Vagina (tissue), 2 donors: ENCODE measurements at places on chromosomes 13 and 19.
A peak's percentile ranks its signal among the peaks of the same experiment; 100 is the strongest.

DNA sequence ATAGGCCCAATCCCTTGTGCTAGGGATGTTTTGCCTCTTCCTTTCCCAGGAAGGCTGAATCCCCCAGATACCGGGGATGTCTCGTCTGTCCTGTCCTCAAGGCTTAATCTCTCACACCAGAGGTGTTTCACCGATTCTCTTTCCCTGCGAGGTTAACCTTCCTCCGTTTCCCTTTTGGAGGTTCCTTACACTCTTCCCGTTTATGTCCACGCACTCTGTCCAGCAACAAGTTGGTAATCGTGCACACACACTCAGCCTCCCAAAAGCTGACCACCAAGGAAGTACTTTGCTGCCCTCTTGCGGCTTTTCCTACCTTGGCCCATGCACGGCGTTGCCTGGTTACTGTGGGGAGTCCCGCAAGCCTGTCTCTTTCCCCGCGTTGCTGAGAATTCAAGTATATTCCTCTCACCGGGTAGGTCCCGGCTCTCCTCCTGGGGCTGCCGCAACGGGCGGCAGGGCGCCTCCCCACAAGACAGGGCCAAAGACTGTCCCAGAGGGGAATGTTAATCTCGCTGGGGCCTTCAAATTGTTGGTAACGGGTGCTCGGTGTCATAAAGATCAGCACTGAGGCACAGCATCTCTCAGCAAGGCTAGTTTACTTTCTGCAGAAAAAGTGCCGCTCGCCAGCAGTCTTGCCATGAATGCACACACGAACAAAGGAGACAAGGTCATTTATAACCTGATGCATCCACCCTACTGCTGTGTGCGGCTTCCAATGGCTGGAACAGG lies 36.7 kb upstream of the CD177 start:
- DNase-seq, result no peak

- DNase-seq, result no peak
Measured at GRCh38 chr13:60572003-60572798, 175.2 kb downstream of the TDRD3 start.

- DNase-seq, result no peak
Measured at GRCh38 chr13:98917116-98917515, 60.7 kb downstream of the DOCK9 start.

DNA sequence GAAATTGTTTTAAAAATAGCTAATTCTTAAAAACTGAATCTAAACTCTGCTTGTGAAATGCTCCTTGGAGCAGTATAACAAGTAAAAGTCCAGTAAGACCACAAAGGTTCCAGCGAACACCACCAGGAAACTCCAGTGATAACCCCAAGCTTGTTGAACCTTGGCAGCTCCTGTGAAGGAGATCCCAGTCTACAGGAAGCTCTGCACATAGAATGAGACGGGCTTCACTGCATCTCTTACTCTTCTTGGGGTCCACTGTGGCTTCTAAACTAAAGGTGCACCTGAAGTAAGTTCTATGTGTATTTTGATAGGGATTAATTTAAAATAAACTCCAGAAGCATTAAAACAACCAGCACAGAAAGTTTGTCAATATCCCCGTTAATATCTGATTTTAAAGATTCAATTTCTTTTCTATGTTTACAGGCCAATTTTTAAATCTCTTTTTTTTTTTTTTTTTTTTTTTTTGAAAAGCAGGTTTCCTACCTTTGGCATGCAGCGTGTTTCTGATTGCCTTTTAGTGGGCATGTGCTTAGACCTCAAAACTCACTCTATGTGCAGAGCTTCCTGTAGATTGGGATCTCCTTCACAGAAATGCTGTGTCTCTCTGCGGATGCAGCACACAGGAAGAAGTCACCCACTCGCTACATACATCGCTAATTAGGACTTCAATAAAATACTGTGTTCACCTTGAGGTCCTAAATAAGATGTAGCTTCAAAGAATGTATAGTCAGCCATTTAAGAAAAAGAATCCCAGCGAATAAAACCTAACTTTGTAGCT lies 508.5 kb downstream of the KLF12 start:
- no peak for DNase-seq

- no peak for DNase-seq
Measured at GRCh38 chr19:45887200-45887710, 1.3 kb upstream of the IRF2BP1 start.

DNA sequence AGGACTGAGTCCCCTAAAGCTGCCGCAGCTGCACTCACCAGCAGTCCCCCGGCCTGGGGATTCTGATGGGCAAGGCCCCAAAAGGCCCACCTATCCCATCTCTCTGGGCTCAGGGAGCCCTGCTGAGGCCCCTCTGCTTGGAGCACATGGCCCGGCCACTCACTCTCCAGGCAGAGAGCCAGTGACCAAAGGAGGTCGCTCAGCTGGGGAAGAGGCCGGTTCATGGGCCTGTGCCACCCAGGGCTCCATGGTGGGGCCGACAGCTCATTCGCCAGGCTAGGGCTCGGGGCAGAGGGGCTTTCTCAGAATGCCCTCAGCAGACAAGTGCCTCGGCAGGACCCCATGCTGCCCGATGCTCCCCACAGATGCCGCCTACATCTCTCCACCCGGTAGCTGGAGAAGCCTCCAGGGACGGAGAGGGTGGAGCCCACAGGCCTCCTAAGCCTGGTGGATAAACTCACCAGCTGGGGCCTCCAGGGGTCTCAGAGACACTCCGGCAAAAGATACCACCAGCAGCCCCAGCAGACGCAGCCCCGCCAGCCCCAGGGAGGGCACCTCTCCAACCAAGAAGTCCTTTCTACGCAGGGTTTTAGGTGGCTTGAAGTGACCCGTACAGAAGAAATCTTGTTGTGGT lies 54.4 kb downstream of the MLLT1 start:
- no peak for DNase-seq

GRCh38 chr19:40571005-40571318 lies 5.7 kb upstream of the SHKBP1 start:
- no peak for DNase-seq

DNA sequence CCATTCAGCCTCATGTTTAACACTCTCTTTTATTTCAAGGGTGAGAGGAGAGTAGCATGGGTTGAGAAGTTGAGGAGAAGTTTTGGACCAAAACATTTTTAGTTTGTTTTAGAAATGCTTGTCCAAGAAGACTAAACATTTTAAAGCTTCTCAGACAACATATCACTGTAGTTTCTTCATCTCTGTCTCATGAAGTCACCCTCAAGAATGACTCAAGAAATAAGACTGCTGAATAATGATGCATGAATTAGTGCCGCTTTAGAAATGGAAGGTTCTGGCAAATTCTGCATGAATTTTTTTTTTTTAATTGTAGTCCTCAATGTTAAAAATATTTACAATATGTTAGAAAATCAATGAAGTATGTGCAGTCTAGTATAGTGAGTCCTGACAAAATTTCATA lies 422.7 kb upstream of the ARGLU1 start:
- no peak for DNase-seq

- no peak for DNase-seq
Measured at GRCh38 chr19:38793177-38793576, 4.2 kb downstream of the LGALS7B start.

GRCh38 chr13:71213252-71213821 lies 653.7 kb downstream of the DACH1 start:
- no peak for DNase-seq

- DNase-seq, result no peak
Measured at GRCh38 chr13:65488606-65489005, 1741.5 kb downstream of the PCDH9 start.

GRCh38 chr13:110662777-110663443 lies 43.0 kb downstream of the CARS2 start:
- DNase-seq, result no peak

GRCh38 chr13:48318821-48319511 lies 15.4 kb downstream of the RB1 start:
- no peak for DNase-seq

DNA sequence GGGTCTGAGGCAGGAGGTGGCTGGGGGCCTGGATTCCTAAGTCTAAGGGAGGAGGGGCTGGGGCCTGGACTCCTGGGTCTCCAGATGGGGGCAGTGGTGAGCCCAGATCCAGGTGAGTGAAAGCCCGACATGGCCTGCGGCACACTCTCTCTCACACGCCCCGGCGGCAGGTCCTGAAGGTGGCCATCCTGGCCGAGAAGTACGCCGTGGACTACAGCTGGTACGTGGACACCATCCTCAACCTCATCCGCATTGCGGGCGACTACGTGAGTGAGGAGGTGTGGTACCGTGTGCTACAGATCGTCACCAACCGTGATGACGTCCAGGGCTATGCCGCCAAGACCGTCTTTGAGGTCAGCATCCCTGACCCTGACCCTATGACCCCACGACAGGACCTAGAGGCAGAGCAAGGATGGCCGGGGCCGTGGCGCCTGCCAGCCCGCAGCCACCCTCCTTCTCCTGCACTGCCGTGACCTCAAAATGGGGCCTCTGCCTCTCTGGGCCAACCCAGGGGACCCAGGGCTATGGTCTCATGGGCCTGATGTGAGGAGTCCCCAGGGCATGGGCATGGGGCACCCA lies 13.2 kb downstream of the FUZ start:
- DNase-seq, result no peak

DNA sequence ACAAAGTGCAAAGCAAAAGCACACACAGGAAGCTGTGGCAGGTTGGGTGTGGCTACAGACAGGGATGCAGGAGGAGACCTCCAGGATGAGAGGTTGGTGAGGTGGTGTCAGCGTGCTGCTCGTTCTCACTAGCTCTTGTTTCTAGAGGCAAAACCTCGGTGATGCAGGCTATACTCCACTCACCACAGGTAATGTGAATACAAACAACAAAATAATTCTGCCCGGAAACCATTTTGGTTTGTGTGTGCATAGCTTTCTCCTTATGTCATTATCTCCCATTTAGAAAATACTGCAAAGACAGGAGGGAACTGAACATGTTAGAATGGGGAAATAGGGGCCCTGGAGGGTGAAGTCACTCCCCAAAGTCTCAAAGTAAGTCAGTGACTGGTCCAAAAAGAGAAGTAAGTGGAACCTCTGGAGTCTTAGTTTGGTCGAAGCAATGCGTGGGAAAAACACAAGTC lies 9.4 kb downstream of the LCP1 start:
- DNase-seq, result no peak

GRCh38 chr19:45529420-45529785 lies 22.1 kb downstream of the VASP start:
- DNase-seq, result no peak

GRCh38 chr13:40992678-40993518 lies 26.2 kb downstream of the ELF1 start:
- DNase-seq, result no peak

GRCh38 chr19:35718345-35719041 lies 690 bp downstream of the KMT2B start:
- no peak for DNase-seq

- no peak for DNase-seq
Measured at GRCh38 chr13:29849731-29850212, 645 bp downstream of the UBL3 start.

GRCh38 chr19:14505488-14506239 lies 9.7 kb upstream of the GIPC1 start:
- no peak for DNase-seq

GRCh38 chr13:48585456-48585840 lies 52.6 kb upstream of the RCBTB2 start:
- no peak for DNase-seq

GRCh38 chr19:46018729-46019251 lies 4.1 kb downstream of the PGLYRP1 start:
- DNase-seq, result no peak

DNA sequence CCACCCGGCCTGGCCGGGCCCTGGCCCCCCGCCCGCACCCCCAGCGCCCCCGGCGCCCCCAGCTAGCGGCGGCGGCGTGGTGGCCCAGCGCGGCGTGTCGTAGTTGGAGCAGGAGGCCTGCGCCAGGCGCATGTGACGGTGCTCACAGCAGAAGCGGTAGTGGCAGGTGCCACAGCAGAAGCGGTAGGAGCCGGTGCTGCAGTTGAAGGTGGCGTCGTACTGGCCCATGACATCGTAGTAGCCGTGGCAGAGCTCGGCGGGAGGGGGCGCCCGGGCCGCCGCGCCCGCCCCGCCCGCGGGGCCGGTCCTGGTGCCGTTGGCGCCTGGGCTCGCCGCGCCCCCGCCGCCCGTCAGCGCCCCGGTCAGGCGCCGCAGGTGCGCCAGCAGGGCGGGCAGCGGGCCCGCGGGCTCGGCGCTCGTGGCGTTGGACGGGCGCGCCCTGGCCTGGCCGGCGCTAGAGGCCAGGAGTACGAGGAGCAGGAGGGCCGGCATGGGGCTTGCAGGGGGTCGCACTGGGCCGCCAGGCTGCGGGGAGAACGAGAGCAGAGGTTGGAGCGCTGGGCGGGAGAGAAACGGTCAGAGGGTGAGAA lies 633 bp downstream of the SHISA7 start:
- no peak for DNase-seq

- peak; percentile 37 for DNase-seq
Measured at GRCh38 chr19:30871979-30872378, 477.3 kb downstream of the TSHZ3 start.

DNA sequence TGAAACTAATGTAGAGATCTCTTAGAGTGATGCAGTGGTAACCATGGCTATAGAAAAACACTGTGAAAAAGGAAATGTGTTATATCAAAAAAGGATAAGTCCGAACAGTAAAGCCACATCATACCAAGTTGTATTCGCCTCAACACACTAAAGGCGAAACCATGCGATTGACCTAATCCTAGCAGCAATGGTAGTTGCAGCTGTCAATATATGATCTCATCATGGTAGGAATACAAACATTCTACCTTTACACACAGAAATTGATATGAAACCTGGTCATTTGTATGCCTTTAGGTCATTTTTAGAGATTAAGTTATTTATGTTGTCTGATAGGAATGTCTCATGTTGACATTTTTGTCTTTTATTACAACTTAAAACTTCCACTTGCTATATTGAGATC lies 271.9 kb downstream of the SLITRK6 start:
- no peak for DNase-seq

DNA sequence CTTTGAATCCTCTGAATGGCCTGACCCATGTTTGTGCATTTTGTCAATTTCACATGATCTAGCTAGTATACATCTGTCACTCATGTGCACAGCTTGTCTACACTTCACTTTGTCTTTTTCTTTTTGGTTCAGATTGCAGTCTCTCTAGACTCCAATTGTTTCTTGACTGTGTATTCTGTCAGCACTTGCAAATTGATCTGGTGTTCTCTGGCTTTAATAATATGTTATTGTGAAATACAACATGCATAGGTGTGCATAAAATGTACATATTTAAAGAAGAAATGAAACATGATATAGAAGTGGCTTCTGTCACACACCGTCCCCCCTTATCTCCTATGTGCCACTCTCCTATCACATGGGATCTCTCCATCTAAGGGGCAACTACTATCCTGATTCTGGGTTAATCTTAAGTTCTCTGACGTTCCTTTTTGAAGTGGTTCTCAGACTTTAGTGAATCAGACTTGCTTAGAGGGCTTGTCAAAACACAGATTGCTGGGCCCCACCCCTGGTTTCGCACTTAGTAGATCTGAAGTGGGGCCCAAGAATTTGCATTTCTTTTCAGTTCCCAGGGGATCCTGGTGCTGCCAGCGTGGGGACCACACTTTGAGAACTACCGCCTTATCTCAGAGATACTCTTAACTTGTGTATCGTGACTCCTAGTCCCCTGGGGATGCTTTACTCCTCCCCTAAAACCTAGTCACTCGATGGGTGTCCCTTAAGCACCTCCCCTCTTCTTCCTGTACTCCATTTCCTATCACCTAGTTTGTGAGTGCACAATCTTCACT lies 5.8 kb downstream of the KRTDAP start:
- DNase-seq, result no peak

GRCh38 chr13:48725271-48725670 lies 71.5 kb downstream of the CYSLTR2 start:
- DNase-seq, result no peak

GRCh38 chr13:62875118-62875640 lies 1459.5 kb upstream of the PCDH20 start:
- DNase-seq, result no peak

GRCh38 chr19:51089786-51090185 lies 7.1 kb upstream of the KLK14 start:
- no peak for DNase-seq
